ENCODE measurements at places on chromosomes 1 and 21.
A peak's percentile ranks its signal among the peaks of the same experiment; 100 is the strongest.

- DNase-seq, result peak; percentile 91
Observed at GRCh38 chr1:155893389-155894142, 17.6 kb downstream of the RIT1 start.

- no peak for DNase-seq
Observed at GRCh38 chr1:231896806-231897205, 270.2 kb downstream of the DISC1 start.

GRCh38 chr1:188062456-188062855 is 1233.7 kb downstream of the PLA2G4A start:
- peak; percentile 4 for DNase-seq

DNA sequence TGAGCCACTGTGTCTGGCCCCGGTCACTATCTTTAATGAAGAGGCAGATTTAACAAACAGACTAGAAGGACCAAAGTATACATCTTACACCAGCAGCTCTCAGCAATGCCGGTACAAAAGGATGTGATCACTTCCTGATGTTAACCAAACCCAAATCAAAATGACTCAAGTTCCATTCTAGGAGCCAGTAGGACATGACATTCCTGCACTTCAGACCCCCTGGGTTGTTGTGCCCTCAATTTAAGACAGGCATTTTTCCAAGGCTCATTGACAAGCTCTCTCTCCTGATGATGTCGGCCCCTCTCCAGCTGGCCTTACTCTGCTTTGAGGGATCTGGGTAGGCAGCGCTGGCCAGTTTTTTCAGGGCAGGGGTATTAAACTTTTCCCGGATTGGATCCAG is 35.1 kb downstream of the YARS1 start:
- DNase-seq, result no peak

- DNase-seq, result no peak
Observed at GRCh38 chr21:33886321-33886720, 29.3 kb downstream of the ATP5PO start.

- no peak for DNase-seq
Observed at GRCh38 chr1:184469396-184469795, 82.6 kb downstream of the C1orf21 start.

- no peak for DNase-seq
Observed at GRCh38 chr1:76587212-76587611, 280.1 kb upstream of the ST6GALNAC5 start.

GRCh38 chr1:56439610-56440264 is 139.6 kb downstream of the PLPP3 start:
- DNase-seq, result no peak

DNA sequence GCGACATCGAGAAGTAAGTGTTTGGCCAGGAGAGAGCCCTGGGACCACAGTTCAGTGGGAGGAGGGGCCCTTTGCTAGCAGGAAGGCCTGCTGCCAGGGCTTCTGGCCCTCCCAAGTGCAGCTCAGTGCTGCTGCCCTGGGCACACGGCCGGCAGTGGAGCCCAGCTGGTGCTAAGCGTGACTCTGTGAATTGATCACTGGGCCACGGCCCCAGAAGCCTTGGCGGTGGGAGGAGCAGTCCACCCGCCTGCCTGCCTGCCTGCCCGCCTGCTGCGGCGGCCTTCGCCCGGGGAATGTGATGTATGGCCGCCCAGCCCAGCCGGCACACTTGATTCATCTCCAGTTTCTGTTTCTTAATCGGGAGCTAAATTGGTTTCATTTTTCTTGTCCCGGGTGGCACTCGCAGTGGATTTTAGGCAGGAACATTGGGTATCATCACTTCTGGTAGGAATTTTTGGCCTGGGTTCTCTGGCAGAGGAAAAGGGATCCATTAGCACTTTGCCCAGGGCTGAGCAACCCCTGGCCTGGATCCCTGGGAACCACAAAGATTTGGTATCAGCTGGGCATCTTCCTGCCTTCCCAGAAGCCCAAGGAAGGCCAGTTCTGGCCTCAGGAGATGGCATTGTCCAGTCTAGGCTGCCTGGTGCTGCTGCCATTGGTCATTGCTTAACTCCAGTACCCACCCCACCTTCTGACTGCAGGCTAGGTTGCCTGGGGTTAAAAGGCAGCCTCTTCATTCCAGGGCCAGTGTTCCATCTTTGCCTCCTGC is 28.6 kb downstream of the TMEM53 start:
- DNase-seq, result no peak

- no peak for DNase-seq
Observed at GRCh38 chr1:89578151-89578550, 53.5 kb downstream of the LRRC8B start.

GRCh38 chr1:38127428-38127827 is 80.8 kb upstream of the POU3F1 start:
- DNase-seq, result no peak

GRCh38 chr1:33379631-33380354 is 51.1 kb downstream of the PHC2 start:
- DNase-seq, result no peak

GRCh38 chr1:71853360-71853759 is 429.0 kb downstream of the NEGR1 start:
- no peak for DNase-seq

DNA sequence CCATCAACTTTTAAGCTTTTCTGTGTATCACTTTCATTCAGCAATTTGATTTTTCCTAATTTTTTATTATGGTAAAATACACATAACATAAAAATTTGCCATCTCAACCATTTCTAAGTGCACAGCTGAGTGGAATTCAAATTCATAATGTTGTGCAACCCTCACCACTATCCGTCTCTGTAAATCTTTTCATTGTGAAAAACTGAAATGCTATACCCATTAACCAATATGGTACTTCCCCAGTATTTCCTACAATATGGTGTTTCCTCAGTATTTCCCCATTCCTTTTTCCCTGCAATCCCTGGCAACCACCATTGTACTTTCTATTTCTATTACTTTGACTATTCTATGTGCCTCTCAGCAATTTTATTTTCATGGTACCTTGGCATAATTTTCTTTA is 6.8 kb downstream of the STPG1 start:
- DNase-seq, result no peak

- DNase-seq, result peak; percentile 6
Observed at GRCh38 chr1:183363972-183364371, 54.2 kb downstream of the NMNAT2 start.

DNA sequence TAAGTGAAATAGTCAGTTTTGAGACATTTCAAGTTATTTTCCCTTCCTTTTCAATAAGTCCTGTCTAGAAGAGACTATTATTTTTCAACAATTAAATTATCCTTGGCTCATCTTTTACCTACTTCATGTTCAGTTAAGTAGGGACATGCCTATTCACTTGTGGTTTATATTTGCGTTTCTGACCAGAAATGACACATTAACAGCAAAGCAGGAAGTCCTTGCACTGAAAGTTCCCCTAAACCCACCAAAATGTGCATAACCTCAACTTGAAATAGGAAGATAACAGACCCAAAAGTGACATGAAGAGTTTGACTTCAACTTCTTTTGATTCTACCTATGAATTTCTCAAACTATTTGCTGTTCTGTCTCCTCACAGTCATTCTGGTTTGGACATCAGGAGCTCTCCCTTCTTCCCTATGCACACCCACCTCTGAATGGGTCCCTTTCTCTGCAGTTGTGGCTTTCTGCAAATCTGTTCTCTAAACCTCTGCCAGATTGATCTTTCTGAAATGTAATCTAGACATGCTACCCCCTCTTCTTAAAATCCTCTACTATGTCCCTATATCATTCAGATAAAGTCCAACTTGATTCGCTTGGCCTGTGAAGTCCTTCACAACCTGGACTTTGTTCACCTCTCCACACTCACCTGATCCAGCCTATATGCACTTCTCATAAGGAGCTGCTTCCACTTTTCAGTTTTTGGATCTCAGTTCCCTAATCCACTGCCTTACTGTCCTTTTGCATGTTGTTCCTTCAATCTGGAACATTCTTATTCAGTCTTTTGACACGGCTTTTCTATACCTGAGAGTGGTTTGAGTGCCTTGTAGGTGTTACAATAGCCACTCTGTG is 661.5 kb upstream of the ADGRL4 start:
- DNase-seq, result no peak

GRCh38 chr1:65214340-65215027 is 66.5 kb downstream of the AK4 start:
- DNase-seq, result no peak

GRCh38 chr21:43303275-43304178 is 123.4 kb downstream of the SIK1 start:
- DNase-seq, result no peak

DNA sequence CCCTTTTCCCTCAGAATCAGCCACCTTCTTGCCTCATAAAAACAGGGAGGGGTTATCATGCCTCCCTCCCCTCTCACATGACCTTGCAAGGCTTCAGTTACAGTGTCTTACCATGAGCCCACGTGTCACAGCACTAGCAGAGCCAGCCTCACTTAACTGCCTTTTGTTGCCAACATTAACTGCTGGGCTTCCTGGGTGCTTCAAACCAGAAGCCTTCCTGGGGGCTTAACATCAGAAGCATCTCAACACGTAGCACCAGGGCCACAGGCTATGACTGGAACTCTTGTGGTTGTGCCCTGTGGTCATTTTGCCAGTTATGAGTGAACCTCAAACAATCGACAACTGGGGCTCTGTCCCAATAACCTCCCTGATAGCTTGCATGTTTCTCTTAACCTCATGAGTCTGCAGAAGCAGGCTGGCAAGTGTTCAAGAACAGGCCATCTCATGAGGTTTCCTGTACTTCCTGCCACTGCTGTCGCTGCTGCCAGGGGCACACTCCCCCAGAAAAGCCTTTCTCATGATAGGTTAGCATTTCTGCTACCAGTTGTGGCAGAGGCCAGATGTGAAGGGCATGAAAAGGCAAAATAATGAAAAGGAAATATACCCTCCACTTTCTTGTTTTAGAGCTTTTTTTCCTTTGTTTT is 132.2 kb downstream of the GLUL start:
- DNase-seq, result peak; percentile 83

DNA sequence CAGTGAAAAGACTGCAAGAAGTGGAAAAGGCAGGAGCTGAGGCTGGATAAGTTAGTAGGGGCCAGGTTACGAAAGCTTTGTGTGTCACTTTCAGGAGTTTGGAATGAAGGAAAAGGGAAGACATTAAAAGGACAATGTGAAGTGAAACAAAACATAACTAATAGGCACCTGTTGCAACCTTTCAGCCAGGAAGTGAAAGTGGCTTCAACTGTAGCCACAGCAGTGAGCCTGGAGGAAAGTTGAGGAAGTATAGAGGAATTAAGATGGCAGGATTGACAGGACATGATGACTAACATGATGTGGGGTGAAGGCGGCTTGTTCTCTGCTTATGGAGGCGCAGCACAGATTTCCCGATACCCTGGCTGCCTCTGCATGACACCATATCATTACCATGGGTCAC is 68.9 kb downstream of the C4BPA start:
- DNase-seq, result no peak

- DNase-seq, result no peak
Observed at GRCh38 chr1:45016767-45017166, 4.7 kb downstream of the UROD start.

GRCh38 chr1:40772146-40772955 is 11.2 kb upstream of the KCNQ4 start:
- DNase-seq, result no peak

- no peak for DNase-seq
Observed at GRCh38 chr1:36866169-36866814, 168.0 kb downstream of the GRIK3 start.

GRCh38 chr1:200445213-200445612 is 35.4 kb upstream of the ZNF281 start:
- DNase-seq, result peak; percentile 65

GRCh38 chr21:28480470-28480869 is 512.2 kb downstream of the LTN1 start:
- no peak for DNase-seq

- DNase-seq, result peak; percentile 64
Observed at GRCh38 chr1:162902416-162902815, 41.4 kb upstream of the CCDC190 start.

GRCh38 chr1:167082511-167083027 is 7.6 kb downstream of the GPA33 start:
- no peak for DNase-seq

GRCh38 chr1:235876402-235876841 is 9.7 kb upstream of the LYST start:
- DNase-seq, result no peak

DNA sequence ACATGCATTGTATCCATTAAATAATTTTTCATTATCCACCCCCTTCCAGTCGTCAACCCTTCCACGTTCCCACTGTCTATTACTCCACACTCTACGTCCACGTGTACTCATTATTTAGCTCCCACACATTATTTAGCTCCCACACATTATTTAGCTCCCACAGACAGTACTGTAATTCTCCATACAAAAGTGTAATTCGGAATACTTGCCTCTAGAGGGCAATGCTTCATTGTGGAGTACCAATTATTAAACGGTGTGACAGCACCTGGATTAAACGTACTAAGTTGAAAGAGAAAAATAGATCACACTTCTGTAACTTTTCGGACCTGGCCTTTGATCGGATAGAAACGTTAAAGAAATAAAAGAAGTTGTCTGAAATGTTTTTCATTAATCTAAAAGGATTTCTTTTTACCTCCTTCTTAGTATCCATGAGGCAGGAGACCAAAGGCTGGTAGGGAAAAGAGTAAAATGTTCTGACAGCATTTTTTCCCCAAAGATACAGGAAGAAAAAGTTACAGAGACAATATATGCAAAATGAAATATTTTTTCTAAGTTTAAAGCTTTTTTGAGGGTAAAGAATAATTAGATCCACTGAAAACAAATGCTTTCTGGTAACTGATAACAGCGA is 99.2 kb downstream of the LHX8 start:
- DNase-seq, result no peak

DNA sequence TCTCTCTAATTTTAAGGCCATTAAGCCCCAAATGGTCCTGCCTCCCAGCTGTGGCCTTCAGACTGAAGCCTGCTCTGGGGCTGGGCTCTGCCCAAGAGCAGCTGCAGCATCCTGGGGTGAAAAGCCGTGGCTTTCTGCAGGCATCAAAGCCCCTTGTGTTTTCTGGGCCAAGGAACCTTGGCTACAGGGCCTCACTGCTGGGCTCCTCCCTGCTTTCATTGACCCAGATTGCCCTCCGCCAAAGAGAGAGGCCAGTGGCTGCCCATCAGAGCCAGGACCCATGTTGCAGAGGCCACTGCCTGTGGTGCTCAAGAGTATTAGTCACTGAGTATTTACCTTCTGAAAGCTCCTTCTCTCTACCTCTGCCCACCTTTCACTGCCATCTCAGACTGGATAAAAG is 1.6 kb downstream of the ZNF648 start:
- no peak for DNase-seq

DNA sequence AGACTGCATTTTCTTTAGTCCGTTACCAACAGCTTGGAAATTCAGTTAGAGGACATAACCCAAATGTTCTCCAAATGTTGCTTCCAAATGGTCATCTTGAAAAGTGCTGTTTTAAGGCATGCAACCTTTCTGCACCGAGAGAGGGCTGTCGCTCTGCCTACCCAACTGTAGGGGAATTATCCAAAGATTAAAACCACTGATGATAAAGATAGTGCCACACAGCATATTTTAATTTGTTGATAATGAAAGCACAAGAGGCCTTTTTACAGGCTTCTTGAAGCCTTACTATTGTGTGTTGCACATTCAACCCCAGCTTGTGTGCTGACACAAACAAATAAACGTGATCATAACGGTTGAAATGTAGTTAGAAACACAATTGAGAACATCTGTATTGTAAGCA is 121.5 kb downstream of the LMO4 start:
- DNase-seq, result no peak

Data from foreskin fibroblast (primary cell).